Fibroblast of the aortic adventitia (primary cell): ENCODE measurements at places on chromosomes 7 and 10.
A peak's percentile ranks its signal among the peaks of the same experiment; 100 is the strongest.

GRCh38 chr7:80908360-80908797, 10.5 kb downstream of the SEMA3C start:
- DNase-seq = no peak

- no peak for DNase-seq
These were observed 754.7 kb downstream of the GRID1 start for GRCh38 chr10:85611746-85612377.

- DNase-seq = no peak
These were observed 11.9 kb downstream of the ZCCHC24 start for GRCh38 chr10:79433324-79434222.

DNA sequence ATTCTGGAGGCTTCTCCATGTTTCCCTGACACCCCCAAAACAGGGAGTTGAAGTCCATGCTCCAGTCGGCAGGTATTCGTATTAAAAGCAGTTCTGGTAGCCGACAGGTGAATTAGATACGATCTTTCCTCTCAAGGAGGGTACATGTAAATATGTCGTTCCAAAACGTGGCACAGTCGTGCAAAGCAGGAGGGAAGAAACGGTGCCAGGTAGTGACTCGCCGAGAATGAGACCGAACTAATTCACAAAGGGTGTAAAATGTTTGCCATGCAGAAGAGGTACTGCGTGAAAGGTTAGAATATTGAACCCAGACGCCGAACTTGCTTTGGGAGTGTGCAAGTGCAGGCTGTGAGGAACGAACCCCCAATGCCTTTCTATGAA, 483 bp downstream of the EDRF1 start:
- DNase-seq = peak; percentile 16

- DNase-seq = no peak
These were observed 45.9 kb upstream of the ANTXRL start for GRCh38 chr10:46240684-46241565.

GRCh38 chr7:105387508-105388355, 989 bp downstream of the SRPK2 start:
- DNase-seq = peak; percentile 34

GRCh38 chr10:44382131-44382858, 2.6 kb downstream of the CXCL12 start:
- peak; percentile 30 for DNase-seq

- no peak for DNase-seq
These were observed 481.8 kb upstream of the GHITM start for GRCh38 chr10:83657487-83657886.
